ENCODE measurements at places on chromosomes 3 and 15. TPM values are rescaled to one million over a fixed set of nuclear protein-coding genes. Genes with fewer than 3 reads are reported as not detected.

MFAP1 gene
- total RNA-seq = 19.7 TPM

DNA sequence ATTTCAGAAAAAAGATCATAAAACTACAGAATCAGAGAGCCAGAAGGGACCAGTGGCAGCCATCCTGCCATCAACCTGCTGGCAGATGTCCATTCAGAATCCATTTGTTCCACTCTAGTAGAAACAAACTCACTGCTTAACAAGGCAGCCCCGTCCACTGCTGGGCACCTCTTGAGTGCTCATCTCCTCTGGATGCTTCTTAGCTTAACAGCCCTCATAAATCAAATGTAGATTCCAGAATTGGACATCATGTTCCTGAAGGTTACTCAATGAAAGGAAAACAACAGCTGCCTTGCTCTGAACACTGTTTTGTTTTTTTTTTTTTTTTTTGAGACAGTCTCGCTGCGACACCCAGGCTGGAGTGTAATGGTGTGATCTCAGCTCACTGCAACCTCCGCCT lies 37.3 kb downstream of the ABCC5 start:
- no peak overlapping the region for H3K4me3 ChIP-seq
- no peak for DNase-seq
- no peaks in the 10 kb centered on the region for H3K27me3 ChIP-seq
- peaks cover 44% of the 10 kb centered on the region for H3K36me3 ChIP-seq
- H3K4me1 ChIP-seq = peaks cover 18% of the 10 kb centered on the region
- no peak overlapping the region for H3K27ac ChIP-seq

DNA sequence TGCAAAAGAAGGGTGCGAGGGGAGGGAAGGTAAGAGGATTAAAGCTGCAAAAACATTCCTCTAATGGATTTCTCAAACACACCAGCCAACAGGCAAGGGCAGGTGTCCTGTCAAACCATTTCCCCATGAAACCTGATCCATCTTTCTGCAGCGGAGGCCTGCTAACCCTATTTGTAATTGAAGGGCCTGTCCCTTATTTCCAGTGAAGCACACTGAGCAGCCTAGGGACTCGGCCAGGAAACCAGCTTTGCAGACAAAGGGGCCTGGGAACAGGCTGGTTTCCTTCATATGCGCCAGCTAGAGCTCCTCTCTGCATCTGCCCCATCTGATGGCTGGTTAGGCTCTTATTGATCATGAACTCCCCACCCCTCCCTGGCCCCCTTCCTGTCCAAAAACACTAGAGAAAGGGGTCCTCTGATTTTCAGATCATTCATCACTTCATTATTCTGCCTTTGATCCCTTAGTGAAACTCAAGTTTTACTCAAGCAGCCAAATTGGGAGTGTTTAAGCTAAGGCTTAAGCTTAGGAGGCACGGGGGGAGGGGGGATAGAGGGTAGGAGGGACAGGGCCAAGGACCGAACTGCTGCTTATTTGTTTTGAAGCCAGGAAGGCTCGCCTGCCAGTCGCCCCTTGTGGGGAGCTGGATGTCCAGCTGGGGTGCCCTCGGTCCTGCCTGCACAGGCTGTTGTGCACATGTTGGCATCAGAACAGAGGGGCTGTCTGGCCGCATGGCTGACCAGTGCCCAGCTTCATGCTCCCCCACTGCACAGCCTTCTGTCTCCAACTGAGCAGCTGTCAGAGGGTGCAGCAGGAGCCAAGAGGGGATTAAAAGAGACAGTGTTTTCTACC lies 53.1 kb downstream of the BOC start:
- H3K36me3 ChIP-seq = no peaks in the 10 kb centered on the region
- DNase-seq = no peak
- no peaks in the 10 kb centered on the region for H3K4me1 ChIP-seq
- H3K27me3 ChIP-seq = no peaks in the 10 kb centered on the region
- no peak overlapping the region for H3K4me3 ChIP-seq
- H3K27ac ChIP-seq = no peak overlapping the region

- no peak overlapping the region for H3K27ac ChIP-seq
- no peaks in the 10 kb centered on the region for H3K36me3 ChIP-seq
- no peak for DNase-seq
- no peak overlapping the region for H3K4me3 ChIP-seq
Measured at GRCh38 chr3:166743481-166744134, 636.5 kb downstream of the ZBBX start.

DNA sequence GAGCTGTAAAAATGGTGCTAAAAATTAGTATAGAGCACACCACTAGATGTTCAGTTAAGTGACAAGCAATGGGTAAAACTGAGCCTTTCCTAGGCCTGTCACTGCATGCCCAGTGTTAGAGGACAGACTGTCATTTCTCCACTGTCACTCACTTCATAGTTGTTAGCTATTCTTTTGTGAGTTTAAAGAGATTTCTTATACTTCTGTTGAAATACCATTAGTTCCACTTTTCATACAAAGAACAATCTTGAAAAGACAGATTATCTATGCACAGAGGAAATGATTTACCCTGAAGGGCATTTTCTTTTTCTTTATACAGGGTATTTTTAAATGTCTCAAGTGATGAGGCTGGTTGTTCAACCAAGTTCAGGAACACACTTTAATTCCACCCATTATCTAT lies 28.3 kb upstream of the CHMP2B start:
- H3K4me3 ChIP-seq = no peak overlapping the region
- no peak for DNase-seq
- no peaks in the 10 kb centered on the region for H3K4me1 ChIP-seq
- H3K27ac ChIP-seq = no peak overlapping the region
- no peaks in the 10 kb centered on the region for H3K27me3 ChIP-seq

C3orf20 gene
- not detected for total RNA-seq

GRCh38 chr15:84009616-84010015 lies 226.0 kb upstream of the GOLGA6L4 start:
- no peaks in the 10 kb centered on the region for H3K27me3 ChIP-seq
- H3K36me3 ChIP-seq = no peaks in the 10 kb centered on the region
- no peaks in the 10 kb centered on the region for H3K4me1 ChIP-seq
- H3K4me3 ChIP-seq = no peak overlapping the region
- no peak overlapping the region for H3K27ac ChIP-seq
- no peak for DNase-seq

GRCh38 chr15:92780843-92781242 lies 119.3 kb upstream of the CHD2 start:
- no peak overlapping the region for H3K4me3 ChIP-seq
- no peak overlapping the region for H3K27ac ChIP-seq
- H3K27me3 ChIP-seq = no peaks in the 10 kb centered on the region
- peak; percentile 49 for DNase-seq

DNA sequence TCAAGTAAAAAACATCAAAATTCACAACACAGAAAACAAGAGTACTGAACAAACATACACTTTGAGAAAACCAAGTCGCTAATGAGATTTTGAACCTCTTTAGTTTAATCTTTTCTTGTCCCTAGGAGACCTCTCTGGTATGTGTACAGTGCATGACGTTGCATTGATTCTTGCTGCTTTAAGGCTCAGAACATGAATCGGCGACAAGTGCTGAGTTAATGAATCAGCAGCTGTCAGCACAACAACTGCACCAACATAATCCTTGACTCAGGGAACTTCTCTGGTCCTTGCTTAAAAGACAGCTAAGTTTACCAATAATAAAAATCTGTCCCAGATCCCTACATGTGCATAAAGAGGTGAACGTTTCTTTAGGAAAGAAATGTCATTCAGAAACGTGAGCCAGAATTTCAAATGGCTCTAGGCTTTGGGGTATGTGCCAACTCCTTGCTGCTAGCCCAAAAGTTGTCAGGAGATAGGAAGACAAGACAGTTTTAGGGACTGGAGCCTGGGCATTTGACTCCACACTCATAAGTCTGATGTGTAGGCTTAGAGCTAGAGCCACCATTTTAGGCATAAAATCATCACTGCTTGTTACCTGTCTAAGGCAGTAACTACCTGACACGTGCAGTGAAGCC lies 86.9 kb downstream of the IL5RA start:
- no peaks in the 10 kb centered on the region for H3K4me1 ChIP-seq
- H3K36me3 ChIP-seq = no peaks in the 10 kb centered on the region
- no peak overlapping the region for H3K27ac ChIP-seq
- DNase-seq = no peak
- no peak overlapping the region for H3K4me3 ChIP-seq
- no peaks in the 10 kb centered on the region for H3K27me3 ChIP-seq

FES gene
- total RNA-seq = 88.0 TPM

- H3K27ac ChIP-seq = no peak overlapping the region
- H3K27me3 ChIP-seq = no peaks in the 10 kb centered on the region
- no peaks in the 10 kb centered on the region for H3K4me1 ChIP-seq
Measured at GRCh38 chr3:24679429-24679828, 184.8 kb upstream of the THRB start.

ISL2 gene
- 8.7 TPM for total RNA-seq

DNA sequence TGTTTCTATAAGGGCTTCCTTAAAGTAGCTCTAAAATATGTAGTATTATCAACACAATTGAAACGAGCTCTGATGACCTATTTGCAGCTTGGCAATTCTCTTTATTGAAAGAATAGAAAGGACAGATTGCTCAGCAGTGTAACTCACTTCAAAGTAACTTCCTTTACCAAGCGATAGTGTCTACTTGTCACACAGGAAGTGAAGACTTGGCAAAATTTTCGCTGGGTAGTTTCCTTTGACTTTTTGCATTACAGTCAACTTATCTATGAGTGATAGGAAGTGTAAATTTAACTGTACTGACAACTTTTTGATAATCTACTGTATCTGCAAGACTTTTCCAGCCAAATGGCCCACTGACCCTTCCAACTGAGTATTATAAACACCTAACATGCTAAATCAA lies 22.8 kb downstream of the SLC9A9 start:
- no peaks in the 10 kb centered on the region for H3K27me3 ChIP-seq
- H3K4me3 ChIP-seq = no peak overlapping the region
- H3K27ac ChIP-seq = no peak overlapping the region
- H3K36me3 ChIP-seq = no peaks in the 10 kb centered on the region
- no peak for DNase-seq

- no peaks in the 10 kb centered on the region for H3K4me1 ChIP-seq
- H3K4me3 ChIP-seq = no peak overlapping the region
- peak; percentile 69 for DNase-seq
- H3K27ac ChIP-seq = no peak overlapping the region
- H3K27me3 ChIP-seq = no peaks in the 10 kb centered on the region
- H3K36me3 ChIP-seq = no peaks in the 10 kb centered on the region
Measured at GRCh38 chr3:146187334-146187950, 26.5 kb upstream of the PLOD2 start.

- no peaks in the 10 kb centered on the region for H3K4me1 ChIP-seq
- no peaks in the 10 kb centered on the region for H3K36me3 ChIP-seq
- H3K27ac ChIP-seq = no peak overlapping the region
- H3K27me3 ChIP-seq = no peaks in the 10 kb centered on the region
- no peak for DNase-seq
- no peak overlapping the region for H3K4me3 ChIP-seq
Measured at GRCh38 chr3:191889756-191890155, 428.8 kb downstream of the PYDC2 start.

- no peaks in the 10 kb centered on the region for H3K27me3 ChIP-seq
- H3K36me3 ChIP-seq = no peaks in the 10 kb centered on the region
- H3K4me1 ChIP-seq = no peaks in the 10 kb centered on the region
- H3K27ac ChIP-seq = no peak overlapping the region
Measured at GRCh38 chr3:139448104-139448503, 28.2 kb downstream of the RBP2 start.

CATSPER2 gene
- 5.1 TPM for total RNA-seq

Data from Karpas-422 (cell line).